Head of caudate nucleus (tissue), 42 donors: ENCODE measurements at places on chromosomes 3 and 15.

DNA sequence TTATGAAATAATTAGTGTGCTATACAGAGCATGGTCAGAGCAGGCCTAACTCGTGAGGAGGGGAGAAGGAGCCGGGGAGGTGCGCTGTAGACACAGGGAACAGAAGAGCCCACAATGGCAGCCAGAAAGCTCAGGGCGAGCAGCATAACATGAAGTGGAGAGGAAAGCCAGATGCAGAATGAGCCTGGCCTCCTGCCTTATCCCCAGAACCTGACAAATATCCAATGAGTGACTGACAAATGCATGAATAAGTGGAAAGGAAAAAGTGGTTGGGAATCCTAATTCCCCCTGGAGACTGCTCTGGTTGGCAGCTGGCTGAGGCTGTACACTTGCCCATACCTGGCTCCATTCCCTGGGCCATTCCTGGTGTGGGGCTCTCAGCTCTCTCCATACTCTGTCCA lies 9.2 kb upstream of the MST1R start:
- no peak for DNase-seq

GRCh38 chr3:81983382-81983781 lies 221.9 kb upstream of the GBE1 start:
- DNase-seq, result no peak

DNA sequence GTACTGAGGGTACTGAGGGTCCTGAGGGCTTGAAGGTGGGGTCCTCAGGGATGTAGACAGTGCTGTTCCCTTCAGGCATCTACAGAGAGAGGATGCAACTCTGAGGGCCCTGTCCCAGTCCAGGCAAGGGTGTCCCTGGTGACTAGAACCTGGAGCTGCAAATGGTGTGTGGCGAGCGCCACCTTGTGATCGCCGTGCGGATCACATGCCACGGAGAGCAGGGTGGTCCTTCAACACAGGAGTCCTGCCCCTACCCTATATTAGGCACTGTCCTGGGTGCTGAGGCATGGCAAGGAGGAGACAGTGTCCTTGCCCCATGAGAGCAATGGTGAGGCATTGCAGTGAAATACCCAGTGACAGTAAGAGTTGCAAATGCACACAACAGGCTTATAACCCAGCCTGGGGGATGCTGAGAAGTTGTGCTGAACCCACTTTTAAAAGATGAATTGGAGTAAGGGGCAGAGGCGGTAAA lies 23.6 kb downstream of the RHCG start:
- DNase-seq, result peak; percentile 57

DNA sequence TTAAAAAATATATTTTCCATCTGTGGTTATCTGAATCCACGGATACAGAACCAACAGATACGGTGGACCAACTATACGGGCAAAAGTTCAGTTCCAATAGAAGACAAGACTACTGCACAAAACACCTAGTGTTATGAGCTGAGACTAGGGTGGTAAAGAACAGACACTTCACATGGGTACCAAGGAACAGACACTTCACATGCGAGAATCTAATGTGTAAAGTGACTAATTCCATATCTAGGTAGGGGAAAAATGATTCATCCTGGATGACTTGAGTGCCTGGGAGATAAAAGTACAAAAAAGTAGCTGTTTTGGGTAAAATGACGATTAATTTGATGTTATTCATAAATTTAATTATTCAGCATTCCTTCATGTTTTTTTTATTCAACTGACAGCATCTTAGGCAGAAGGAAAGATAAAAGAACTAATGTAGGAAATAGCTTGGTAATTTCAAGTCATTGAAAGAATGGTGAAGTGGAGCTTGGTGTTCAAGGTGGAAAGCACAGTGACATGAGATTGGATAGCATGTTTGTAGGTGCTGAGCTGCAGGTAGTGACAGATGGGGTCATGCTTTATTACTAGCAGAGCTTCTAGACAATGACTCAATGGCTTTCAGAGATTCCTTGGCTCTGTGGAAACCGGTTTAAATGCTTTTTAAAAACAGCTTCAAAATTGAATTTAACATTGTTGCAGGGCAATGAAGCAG lies 5.2 kb downstream of the CD200 start:
- DNase-seq, result no peak

DNA sequence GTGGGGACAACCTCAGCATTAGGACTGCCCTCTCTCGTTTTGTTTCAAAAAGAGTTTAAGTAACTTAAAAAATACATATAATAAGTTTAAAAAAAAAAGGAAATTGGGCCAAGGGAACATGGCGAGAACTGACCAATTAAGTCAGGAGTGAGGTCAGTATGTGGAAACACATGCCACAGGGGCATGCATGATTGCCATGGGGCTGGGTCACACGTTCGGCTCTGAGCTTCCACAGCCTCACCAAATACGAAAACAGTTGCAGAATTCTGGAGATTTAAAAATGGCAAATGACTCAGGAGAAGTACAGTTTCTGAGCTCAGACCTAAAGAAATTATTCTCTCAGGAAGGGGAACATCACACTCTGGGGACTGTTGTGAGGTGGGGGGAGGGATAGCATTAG lies 24.1 kb downstream of the PDE8A start:
- no peak for DNase-seq
